BJ (cell line): ENCODE measurements at places on chromosomes 12 and 14. TPM values are rescaled to one million over a fixed set of nuclear protein-coding genes. Genes with fewer than 3 reads are reported as not detected.

DNA sequence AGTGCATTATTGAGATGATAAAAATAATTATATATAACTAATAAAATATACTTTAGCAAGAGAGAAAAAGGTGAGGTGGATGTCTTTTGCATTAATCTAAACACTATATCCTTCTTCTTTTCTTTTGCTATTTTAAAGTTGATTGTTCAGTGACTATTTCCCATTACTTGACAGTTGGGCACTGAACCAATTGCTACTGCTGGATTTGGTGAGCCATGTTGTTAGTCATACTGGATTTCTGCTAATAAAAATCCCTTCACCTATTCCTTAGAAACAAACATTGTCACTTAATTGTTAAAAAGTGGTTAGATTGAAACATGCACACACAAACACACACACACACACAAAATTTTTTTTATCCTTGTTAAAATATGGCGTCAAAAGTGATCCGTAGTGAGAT lies 251.6 kb upstream of the ALG10 start:
- no peak for DNase-seq

DNA sequence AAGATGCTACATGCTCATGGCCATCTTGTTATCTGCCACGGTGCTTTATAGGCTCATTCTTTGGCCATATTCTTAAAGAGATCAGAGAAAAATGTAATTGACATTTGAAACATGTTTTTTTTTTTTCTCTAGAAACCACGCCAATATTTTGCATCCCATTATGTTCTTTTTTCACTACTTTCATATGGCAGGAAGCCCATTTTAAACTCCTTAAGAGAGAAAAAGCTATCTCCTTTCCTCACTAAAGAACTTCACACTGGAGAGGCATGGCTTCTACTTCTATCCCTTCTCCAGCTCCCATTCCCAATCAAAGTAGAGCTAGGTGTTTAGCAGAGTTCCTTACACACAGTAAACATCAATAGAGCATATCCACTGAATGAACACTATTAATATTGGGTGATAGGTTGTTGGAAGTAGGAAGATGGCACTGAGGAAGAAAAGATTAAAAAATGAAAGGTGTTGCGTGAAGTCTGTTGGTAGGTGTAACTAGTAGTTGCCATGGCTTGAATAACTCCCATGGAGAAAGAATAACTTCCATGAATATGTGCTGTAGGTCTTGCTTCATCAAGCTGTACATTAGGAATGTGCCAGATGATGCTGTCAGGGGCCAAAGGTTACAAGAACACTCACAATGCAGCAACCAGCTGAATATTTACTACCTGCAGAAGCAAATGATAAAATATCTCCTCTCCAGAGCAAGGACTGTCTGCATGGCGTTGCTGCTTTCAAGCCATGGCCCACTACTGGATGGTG lies 178.8 kb downstream of the STXBP6 start:
- no peak for DNase-seq

The NOXRED1 gene
- 0.16 and 0.18 TPM in 2 replicates for polyA plus RNA-seq

DNA sequence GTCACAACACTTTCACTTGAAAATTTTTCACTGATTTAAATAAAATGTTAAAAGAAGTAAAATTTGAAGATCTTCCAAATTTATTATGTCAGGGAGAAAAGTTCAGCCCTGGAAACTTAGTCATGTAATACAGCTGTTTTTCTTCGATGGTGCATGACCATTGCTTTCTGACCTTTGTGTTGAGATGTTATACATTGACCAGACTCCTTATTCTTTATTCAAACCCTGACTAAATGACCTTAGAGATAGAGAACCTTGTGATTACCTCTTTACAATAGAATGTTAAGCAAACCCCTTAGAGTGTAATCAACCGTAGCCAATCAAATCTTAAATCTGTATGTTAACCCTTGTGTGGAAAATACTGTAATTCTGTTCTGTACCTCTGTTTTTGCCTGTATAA lies 34.5 kb downstream of the PLCZ1 start:
- DNase-seq, result no peak

GRCh38 chr14:89801136-89801535 lies 153.4 kb downstream of the EFCAB11 start:
- DNase-seq, result no peak

DNA sequence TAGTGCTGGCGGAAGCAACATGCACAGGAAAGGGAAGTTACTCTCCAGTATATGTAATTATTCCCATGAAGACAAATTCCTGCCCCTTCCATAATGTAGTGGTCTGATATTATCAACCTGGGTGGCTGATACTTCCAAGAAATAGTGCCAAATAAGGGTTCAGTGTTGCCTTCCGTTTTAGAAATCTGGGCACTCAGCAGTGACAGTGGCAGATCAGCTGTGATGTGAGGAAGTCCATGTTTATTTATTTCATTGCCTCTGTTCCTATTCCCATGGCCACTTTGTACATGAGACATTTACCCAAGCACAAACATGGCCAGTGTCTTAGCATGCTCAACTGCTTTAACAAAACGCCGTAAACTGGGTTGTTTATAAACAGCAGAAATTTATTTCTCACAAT lies 20.3 kb upstream of the POC1B start:
- no peak for DNase-seq

DNA sequence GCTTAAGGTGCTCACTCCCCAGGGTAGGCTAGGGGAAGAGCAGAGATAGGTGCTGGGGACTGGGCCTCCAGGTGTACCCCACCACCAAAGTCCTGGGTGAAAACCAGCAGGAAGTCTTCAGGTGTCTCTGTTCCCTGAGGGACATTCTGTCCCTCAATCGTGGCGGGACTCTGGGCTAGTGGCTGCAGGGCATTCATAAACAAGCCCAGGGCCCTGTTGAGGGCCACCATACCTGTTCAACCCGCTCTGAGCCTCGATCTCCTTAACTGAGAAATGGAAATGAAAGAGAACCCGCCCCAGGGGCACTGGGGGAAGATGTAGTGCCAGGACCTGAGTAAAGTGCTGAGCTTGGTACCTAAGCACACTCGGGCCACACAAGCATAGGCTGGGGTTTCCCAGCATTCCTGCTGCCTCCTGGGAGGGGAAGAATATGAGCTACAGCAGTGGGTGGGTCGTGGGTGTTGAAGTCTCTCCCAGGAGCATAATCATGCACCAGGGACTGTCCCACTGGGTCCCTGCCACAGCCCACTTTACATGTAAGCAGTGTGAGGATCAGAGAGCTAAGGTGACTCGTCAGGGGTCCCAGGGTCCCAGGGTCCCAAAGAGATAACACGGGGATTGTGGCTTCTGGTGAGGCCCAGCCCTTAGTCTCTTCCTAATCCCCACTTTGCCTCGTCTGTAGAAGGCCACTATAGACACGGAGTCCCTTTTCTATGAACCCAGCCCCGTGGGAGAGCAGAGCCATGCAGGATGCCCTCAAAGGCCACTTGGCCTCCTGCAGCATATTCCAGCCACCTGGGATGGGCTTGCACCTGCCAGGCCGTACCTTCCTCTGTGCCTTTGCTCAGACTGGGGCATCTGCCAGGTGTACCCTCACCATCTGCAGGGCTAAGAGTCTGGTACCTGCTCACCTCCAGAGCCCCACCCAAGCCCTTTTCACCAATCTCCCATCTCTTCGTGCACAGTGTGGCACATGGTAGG lies 14.4 kb downstream of the FAM222A start:
- DNase-seq, result no peak

GRCh38 chr14:20529806-20530205 lies 24.5 kb downstream of the RNASE10 start:
- DNase-seq, result no peak

The PHETA1 gene
- polyA plus RNA-seq, result 2.6 and 5.3 TPM in 2 replicates

GRCh38 chr12:46562625-46563225 lies 190.2 kb upstream of the SLC38A2 start:
- DNase-seq, result no peak

- no peak for DNase-seq
These were observed 120.4 kb downstream of the CALM1 start for GRCh38 chr14:90517076-90517841.
